Activated CD8-positive, alpha-beta T cell treated with anti-CD3 and anti-CD28 coated beads, Interleukin-2, amount 10 ng/mL, durations not matched to agents 7 days and 5 days (primary cell): ENCODE measurements at places on chromosomes 1 and 21.

- DNase-seq: no peak
Observed at GRCh38 chr1:145843031-145843430, 2.4 kb upstream of the NUDT17 start.

- no peak for DNase-seq
Observed at GRCh38 chr1:176199707-176200106, 7.4 kb downstream of the COP1 start.

- DNase-seq: peak; percentile 70
Observed at GRCh38 chr1:225480825-225481434, 53.1 kb upstream of the LBR start.

DNA sequence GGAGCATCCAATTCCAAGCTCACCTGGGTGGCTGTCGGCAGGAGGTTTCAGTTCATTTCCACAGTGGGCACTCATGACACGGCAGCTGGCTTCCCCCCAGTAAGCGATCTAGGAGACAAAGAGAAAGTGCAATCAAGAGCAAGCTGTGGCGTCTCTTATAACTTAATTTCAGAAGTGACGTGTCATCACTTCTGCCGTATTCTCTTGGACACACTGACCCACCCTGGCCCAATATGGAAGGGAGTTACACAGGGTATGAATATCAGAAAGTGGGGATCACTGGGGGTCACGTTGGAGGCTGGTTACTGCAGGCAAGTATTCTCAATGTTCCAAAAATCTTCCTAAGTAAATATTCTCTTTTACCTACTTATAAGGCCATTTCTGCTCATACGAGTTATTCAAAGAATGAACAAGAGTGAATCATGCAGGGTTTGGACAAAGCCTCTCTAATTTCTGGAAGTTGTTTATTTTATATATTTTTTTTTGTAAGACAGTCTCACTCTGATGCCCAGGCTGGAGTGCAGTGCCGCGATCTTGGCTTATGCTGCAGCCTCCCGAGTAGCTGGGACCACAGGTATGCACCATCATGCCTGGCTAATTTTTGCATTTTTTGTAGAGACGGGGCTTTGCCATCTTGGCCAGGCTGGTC is 46.5 kb upstream of the GREM2 start:
- DNase-seq: no peak

- DNase-seq: no peak
Observed at GRCh38 chr1:224163311-224163710, 19.7 kb upstream of the DEGS1 start.

- DNase-seq: no peak
Observed at GRCh38 chr1:212301580-212301979, 16.4 kb downstream of the PPP2R5A start.

DNA sequence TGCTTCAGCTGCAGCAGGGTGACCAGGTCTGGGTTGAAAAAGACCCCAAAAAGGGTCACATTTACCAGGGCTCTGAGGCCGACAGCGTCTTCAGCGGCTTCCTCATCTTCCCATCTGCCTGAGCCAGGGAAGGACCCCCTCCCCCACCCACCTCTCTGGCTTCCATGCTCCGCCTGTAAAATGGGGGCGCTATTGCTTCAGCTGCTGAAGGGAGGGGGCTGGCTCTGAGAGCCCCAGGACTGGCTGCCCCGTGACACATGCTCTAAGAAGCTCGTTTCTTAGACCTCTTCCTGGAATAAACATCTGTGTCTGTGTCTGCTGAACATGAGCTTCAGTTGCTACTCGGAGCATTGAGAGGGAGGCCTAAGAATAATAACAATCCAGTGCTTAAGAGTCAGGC is 2.9 kb downstream of the C1QA start:
- DNase-seq: no peak

- DNase-seq: no peak
Observed at GRCh38 chr1:16986962-16987361, 6.5 kb upstream of the MFAP2 start.

DNA sequence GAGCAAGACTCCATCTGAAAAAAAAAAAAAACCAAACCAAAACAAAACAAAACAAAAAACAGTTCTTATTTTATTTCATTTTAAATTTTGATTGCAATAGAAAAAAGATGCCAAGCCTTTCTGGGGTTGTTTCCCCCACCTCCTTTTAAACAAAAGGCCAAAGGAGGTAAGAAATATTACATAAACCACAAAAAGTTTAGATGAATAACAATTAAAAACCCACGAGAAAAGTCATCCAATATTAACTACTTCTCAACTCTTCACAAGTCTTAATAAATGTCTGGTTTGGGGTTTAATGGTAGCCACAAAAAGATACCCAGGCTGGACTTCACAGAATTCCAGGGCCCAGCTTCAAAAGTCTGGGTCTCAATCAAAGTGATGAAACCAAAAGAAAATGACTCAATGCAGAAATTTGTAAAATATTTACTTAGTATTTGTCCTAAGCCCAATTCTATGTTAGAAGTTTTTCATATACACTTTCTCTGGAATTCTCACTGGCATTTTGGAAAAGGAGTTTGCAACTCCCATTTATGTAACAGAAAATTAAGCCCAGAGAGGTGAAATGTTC is 47.0 kb upstream of the SDC3 start:
- DNase-seq: no peak

DNA sequence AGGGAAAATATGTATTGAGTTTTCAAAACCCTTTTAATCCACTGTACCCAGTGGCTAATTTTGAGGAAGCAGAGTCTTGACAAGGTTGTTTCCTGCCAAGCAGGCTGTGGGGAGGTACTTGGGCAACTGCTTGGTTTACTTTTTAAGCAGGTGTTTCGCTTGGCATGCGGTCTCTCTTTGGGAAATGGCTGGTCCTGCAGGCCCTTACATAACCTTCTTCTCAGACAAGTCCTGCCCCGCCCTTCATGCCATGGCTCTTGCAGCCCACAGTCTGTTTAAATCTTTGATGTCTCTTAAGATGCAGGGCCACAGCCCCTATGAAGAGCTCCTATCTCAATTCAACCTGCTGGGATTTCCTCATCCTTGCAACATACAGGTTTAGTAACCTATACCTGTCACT is 36.0 kb upstream of the ABCD3 start:
- no peak for DNase-seq
